WTC11 (cell line): ENCODE measurements at places on chromosomes 1 and 21. TPM values are rescaled to one million over a fixed set of nuclear protein-coding genes. Genes with fewer than 3 reads are reported as not detected.

THEM5 gene
- not detected in 3 replicates for total RNA-seq

STUM gene
- total RNA-seq, result 1.1 to 2.5 TPM (median 1.3 TPM) in 3 replicates

ODF2L gene
- total RNA-seq, result 24.4 to 31.0 TPM (median 30.2 TPM) in 3 replicates

S100A8 gene
- 1.4 TPM in 1 of 3 replicates, not detected in the others for total RNA-seq

DNASE2B gene
- total RNA-seq, result 0.15 to 0.23 TPM in 2 of 3 replicates, not detected in the other

SYCP1 gene
- total RNA-seq, result 0.34 TPM in 1 of 3 replicates, not detected in the others

RPS6KC1 gene
- 15.2 to 17.4 TPM (median 15.8 TPM) in 3 replicates for total RNA-seq

MROH9 gene
- total RNA-seq, result not detected in 3 replicates

CA14 gene
- total RNA-seq, result 35.3 to 46.9 TPM (median 45.0 TPM) in 3 replicates

PTPN14 gene
- 83.3 to 88.4 TPM (median 86.4 TPM) in 3 replicates for total RNA-seq

SHISA4 gene
- total RNA-seq, result 6.3 to 9.9 TPM (median 8.1 TPM) in 3 replicates

ANGPTL3 gene
- not detected in 3 replicates for total RNA-seq

SLC25A34 gene
- 0.82 to 2.0 TPM (median 1.1 TPM) in 3 replicates for total RNA-seq

OLIG2 gene
- total RNA-seq, result 0.60 to 0.79 TPM (median 0.71 TPM) in 3 replicates

RCC1 gene
- 93.2 to 103 TPM (median 98.2 TPM) in 3 replicates for total RNA-seq

STIL gene
- 24.0 to 29.7 TPM (median 24.1 TPM) in 3 replicates for total RNA-seq

ZNF697 gene
- 13.9 to 18.0 TPM (median 14.2 TPM) in 3 replicates for total RNA-seq

MYCL gene
- total RNA-seq, result 31.0 to 32.6 TPM (median 32.2 TPM) in 3 replicates

TLCD4 gene
- 2.0 to 4.7 TPM (median 3.5 TPM) in 3 replicates for total RNA-seq
